ENCODE measurements at places on chromosomes 2 and 18.
A peak's percentile ranks its signal among the peaks of the same experiment; 100 is the strongest.

- DNase-seq: no peak
Observed at GRCh38 chr18:26121476-26121875, 12.2 kb upstream of the PSMA8 start.

DNA sequence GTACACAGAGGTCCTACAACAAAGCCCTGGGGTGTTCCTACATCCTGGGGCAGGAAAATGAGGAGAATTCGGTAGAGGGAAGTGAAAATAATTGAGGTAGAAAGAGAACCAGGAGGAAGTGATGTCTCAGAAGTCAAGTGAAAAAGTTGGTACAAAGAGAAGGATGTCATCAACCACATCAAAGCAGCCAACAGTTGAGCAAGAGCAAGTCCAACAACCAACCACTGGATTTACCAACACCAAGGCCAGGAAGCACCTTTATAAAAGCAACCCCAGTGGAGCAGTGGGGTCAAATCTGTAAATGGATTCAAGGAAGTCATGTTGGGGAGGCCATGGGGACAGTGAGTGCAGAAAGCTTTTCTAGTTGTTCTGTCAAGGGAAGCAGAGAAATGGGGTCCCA is 360.4 kb downstream of the ZNF516 start:
- no peak for DNase-seq

DNA sequence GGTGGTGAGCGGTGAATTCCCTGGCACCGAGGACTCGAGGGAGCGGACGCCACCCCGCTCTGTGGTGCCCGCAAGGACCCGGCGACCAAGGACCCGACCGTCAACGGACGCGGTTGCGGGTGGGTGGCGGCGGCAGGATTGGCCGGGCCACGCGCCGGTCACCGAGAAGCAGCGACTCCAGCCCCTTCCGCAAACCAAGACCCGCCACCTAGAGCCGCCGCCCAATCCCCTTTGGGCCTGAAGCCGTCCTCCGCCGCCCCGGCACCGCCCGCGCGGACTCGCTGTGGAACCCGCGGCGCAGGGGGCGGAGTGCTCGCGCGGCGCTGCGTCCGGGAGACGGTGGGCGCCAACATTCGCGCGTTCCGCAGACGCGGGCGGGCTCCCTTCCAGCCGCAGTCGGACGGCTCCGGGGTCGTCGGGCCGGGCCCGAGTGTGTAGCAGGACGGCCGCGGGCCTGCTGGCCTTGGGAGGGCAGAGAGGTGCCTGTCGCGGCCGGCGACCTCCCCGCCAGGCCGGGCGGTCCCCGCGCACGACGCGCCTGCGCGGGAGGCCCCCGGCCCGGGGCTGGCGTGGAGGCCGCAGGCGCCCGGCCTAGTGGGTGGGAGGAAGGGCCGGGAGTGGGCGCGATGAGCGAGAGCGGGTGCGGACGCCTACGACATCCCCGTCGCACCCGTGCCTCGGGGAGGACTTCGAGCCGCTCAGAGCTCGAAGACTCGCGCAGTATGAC is at the start of the genes FAM228B and PFN4:
TSS of gene FAM228B (plus strand) at position 275 of the 727 bp plus-strand sequence. CDS start 893 bp downstream, outside the sequence.
TSS of gene PFN4 (minus strand) at position 140 of the 727 bp plus-strand sequence. CDS start 799 bp downstream, outside the sequence.
- peak; percentile 90 for DNase-seq

- peak; percentile 8 for DNase-seq
Observed at GRCh38 chr2:74944987-74945787, 13.3 kb upstream of the POLE4 start.
